ENCODE measurements at places on chromosomes 7 and 10. TPM values are rescaled to one million over a fixed set of nuclear protein-coding genes. Genes with fewer than 3 reads are reported as not detected.

VGF gene
- total RNA-seq, result 1.3 TPM

SPAM1 gene
- total RNA-seq, result not detected

COL26A1 gene
- total RNA-seq, result 23.3 TPM

DNA sequence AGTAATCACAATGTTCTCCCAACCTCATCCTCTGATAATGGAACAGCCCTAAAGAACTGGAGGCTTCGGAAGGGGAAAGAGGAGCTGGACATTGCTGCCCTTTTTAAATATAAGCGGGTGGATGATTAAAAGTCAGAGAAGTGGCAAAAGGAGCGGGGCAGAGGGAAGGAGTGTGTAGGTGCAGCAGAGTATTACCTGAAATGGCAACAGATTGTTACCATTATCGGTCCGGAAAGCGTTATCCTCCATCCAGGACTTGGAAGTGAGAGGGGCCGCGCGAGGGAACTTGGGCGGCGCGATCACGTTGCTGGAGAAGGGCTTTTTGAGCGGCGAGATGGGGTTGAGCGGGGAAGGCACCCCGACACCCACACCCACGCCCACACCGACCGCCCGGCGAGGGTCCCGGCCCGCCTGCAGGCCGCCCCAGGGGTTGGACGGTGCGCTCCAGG lies 51.7 kb downstream of the CPEB3 start:
- H3K4me3 ChIP-seq, result peak overlapping the region; percentile 69
- H3K27me3 ChIP-seq, result no peaks in the 10 kb centered on the region

DNA sequence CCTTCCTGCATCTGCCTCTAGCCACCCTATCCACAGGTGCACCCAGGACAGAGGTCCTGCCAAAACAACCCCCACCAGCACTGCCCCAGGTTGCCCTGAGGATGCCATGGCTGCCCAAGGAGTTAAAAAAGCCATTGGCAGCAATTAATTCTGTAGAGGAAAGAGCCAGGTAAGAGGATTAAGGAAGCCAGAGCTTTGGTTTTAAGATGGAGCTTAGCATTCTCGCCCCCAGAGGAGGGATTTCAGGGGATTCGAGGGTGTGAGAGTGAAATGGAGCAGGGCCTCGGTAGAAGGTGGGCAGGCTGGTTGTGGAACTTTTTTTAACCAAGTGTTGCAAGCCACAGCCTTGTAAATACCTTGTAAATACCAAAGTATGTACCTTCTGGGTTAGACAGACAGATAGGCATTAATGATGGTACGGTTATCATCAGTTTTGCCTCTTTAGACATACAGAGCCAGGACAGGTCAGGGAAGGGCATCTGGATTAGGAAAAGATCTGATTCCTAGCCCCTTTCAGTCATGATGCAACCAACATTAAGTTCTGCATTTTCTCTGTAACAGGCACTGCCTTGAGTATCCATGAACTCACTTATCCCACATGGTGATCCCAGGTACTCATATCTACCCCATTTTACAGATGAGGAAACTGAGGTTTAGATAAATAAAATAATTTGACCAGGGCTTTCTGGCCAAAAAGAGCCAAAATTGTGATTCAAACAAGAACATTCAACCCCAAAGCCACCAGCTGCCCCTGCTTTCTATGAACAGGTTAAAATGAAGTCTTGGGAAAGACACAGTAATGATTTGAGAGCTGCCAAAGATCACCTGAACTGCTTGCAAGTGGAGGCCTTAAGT lies 120.7 kb upstream of the PPIF start:
- H3K36me3 ChIP-seq, result peaks cover 7% of the 10 kb centered on the region
- no peak overlapping the region for H3K27ac ChIP-seq
- H3K27me3 ChIP-seq, result no peaks in the 10 kb centered on the region

HNRNPA2B1 gene
- total RNA-seq, result 799 TPM

GRCh38 chr10:104274762-104275721 lies 6.1 kb downstream of the GSTO2 start:
- no peak for DNase-seq
- no peak overlapping the region for H3K4me3 ChIP-seq
- no peaks in the 10 kb centered on the region for H3K27me3 ChIP-seq

DNA sequence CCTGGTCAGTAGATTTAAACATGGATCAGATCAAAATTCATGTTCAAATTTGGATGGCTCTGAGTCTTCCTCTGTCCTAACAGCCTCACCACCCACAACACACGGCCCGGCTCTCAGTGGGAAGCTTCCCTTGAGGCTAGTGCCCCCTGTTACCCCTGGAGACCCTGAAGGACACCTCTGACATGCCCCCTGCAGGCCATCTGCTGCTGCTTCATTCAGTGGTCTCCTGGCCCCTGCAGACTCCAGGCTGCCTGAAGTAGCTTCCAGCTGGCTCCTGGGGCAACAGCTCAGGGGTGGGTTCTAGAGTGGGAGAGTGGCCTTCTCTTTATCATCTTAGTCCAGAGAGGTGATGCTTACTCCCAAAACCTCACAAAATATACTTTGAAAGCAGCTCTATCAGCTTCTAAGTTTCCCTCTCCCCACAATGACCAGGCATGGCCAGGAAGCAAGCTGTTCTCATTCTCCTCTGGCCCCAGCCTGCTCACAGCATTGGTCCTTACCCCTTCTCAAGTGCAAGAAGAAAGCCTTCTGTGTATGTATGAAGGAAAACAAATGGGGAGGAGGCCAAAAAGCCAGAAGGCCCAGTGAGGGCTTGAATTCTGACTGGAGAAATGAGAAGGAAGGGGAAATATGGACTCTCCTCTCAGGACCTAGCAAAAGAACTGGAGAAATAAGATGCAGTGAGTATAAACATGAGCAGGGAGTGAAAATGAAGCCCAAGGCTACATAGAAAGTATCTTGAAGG lies 189.6 kb upstream of the INHBA start:
- no peaks in the 10 kb centered on the region for H3K36me3 ChIP-seq
- DNase-seq, result peak; percentile 7
- H3K4me3 ChIP-seq, result no peak overlapping the region
- H3K4me1 ChIP-seq, result no peaks in the 10 kb centered on the region
- no peaks in the 10 kb centered on the region for H3K27me3 ChIP-seq

PTPRN2 gene
- 1.4 TPM for total RNA-seq

C1GALT1 gene
- 52.2 TPM for total RNA-seq

CALHM3 gene
- total RNA-seq, result 0.18 TPM

DNA sequence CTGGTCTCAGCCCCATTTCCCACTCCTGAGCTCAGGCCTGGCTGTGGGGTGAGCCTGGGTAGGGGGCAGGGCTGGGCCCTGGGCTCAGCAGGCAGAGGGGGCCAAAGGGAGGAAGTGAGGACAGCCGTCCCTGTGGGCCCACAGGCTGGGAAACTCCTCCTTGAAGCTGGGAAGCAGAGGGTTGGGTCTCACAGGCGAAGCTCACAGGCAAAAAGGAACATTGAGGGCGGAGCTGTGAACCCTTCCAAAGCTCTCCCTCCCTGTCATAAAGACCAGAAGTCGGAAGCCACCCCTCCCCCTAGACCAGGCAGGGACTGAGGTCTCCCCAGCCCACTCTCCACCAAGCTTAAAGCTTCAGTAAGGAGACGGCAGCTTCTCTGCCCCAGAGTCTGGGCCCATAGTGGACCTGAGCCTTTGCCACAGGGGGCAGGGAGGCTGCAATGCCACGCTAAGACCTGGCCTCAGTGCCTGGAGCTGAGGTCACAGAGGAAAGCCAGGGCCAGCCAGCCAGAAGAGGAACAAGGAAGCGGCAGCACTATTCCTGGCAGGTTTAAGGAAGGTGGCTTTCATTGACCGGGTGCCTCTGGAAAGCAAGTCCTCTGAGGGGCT lies 1.0 kb upstream of the KCP start:
- peak; percentile 45 for DNase-seq
- no peak overlapping the region for H3K4me3 ChIP-seq
- no peaks in the 10 kb centered on the region for H3K27me3 ChIP-seq
- H3K27ac ChIP-seq, result no peak overlapping the region
- H3K4me1 ChIP-seq, result no peaks in the 10 kb centered on the region
- H3K36me3 ChIP-seq, result no peaks in the 10 kb centered on the region

- no peak overlapping the region for H3K4me3 ChIP-seq
- H3K27ac ChIP-seq, result no peak overlapping the region
- no peak for DNase-seq
- H3K27me3 ChIP-seq, result no peaks in the 10 kb centered on the region
- H3K4me1 ChIP-seq, result no peaks in the 10 kb centered on the region
- no peaks in the 10 kb centered on the region for H3K36me3 ChIP-seq
These were observed 1080.2 kb upstream of the AUTS2 start for GRCh38 chr7:68518060-68518459.

DNA sequence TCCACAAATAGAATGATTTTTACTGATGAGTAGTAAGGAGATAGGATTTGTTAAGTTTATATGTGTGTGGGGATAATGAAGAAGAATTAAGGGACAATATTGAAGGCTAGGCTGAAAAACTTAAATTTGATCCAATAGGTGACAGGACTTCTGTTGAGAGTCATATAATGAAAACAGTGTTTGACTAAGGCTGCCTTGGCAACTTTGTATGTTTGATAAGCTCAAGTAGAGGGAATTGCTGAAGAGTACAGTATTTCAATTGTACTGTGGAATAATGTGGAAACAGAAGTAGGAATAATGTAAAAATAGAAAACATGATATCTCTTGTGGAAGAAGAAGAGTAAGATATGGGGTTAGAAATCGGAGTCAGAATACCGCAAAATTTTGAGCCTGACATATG lies 10.5 kb downstream of the R3HCC1L start:
- H3K27ac ChIP-seq, result no peak overlapping the region
- no peaks in the 10 kb centered on the region for H3K27me3 ChIP-seq
- H3K36me3 ChIP-seq, result no peaks in the 10 kb centered on the region

DNA sequence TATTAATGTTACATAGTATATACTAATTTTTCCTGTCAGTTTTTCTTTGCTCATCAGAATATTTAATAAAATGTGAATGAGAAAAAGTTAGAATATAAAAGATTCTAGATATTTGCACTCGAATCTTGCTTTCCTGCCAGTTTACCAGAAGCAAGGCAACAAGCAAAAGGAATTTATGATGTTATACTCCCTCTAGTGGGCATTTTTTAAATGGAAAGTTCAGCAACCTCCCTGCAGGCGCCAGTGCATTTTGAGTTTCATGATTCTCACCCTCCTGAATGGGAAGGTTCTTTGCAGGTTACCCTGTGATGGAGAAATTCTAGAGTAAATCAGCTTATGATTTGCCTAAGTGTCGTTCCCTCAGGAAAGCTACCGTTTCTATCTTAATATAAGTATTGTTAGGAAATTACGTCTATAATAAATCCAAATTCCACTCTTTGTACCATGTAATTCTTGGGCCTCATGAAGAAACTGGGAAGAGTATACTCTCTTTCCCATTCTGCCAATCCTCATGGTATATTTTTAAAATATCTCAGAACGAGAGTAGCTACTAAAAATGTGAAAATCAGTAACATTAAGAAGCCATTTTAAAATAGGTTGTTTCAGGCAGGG lies 350.0 kb downstream of the CRPPA start:
- H3K36me3 ChIP-seq, result no peaks in the 10 kb centered on the region
- H3K4me1 ChIP-seq, result no peaks in the 10 kb centered on the region
- peak; percentile 64 for DNase-seq
- no peak overlapping the region for H3K27ac ChIP-seq
- no peaks in the 10 kb centered on the region for H3K27me3 ChIP-seq

CYP26A1 gene
- total RNA-seq, result 0.93 TPM

DNA sequence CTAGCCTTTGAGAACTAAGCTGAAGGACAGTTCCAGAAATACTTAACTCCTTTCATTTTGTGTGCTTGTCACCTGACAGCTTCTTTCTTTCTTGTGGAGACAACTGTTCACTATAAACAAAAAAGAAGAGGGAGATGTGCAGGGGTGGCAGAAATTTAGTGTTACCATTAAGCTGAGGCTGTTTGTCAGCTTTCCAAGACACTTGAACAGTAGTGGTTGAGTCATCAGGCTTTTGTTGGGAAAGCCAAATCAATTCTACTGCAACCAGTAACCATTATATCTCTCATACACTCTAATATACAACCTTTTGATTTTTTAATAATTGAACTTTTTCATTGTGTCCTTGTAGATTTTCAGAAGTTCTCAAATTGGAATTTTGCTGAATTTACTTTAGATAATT lies 75.3 kb downstream of the POLL start:
- no peak for DNase-seq
- H3K4me1 ChIP-seq, result no peaks in the 10 kb centered on the region
- no peaks in the 10 kb centered on the region for H3K36me3 ChIP-seq
- H3K4me3 ChIP-seq, result no peak overlapping the region
- H3K27ac ChIP-seq, result no peak overlapping the region

SFRP4 gene
- not detected for total RNA-seq

DNA sequence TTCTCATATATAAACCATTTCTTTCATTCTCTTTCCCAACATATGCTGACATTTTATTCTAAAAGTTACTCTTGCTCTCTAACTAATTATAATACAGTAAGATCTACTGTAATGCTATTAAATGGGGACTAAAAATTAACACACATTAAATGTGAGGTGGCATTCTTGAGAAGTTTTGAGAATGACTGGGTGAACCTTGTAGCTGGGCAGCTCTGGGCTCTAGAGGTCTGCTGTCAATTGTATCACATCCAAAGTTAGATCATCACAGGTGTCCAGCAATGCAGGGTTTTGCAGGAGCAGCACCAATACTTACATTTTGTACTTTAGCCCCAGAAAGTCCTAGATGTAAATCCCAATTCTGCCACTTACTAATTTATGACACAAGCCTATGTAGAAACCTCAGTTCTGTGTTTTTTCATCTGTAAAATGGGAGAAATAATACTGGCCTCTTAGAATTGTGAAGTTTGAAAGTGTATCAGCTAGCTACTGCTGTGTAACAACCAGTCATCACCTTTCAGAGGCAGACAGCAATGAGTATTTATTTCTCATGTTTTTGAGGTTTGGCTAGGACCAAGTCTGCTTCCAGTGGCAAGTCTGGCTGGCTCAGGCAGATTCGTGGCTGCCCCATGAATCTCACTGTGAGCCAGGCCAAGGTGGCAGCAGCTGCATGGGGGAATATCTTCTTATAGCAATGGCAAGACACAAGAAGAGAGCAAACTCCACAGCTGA lies 79.6 kb upstream of the EMX2 start:
- H3K36me3 ChIP-seq, result no peaks in the 10 kb centered on the region
- H3K27me3 ChIP-seq, result no peaks in the 10 kb centered on the region
- peaks cover 10% of the 10 kb centered on the region for H3K4me1 ChIP-seq
- no peak for DNase-seq
- no peak overlapping the region for H3K4me3 ChIP-seq

CTBP2 gene
- 97.2 TPM for total RNA-seq

DNA sequence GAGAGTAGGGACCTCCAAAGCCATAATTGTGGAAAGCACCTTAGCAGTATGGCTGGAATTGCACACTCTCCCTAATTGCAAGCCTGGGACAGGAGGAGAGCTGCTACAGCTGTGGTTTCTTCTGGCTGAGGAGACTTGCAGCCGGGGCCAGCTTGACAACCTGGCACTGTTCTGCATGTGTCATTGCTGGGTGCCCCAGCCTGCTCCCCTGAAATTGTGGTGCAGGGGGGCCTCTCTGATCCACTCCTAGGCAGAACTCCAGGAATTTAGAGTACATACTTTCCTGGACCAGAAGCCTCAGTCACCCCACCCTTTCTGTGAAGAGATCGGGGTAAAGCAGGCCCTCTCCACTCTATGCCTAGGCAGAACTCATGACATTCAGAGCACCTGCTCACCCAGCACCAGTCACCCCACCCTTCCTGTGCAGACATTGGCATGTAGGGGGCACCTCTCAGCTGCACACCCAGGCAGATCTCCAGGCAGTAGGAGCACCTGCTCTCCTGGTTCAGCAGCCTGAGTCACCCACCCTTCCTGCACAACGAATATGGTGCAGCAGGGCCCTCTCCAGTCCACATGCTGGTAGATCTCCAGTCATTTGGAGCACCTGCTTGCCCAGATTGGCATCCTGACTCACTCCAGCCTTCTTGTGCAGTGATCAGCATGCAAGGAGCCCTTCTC lies 34.4 kb upstream of the DYNC1I1 start:
- H3K27ac ChIP-seq, result no peak overlapping the region
- DNase-seq, result no peak
- no peaks in the 10 kb centered on the region for H3K27me3 ChIP-seq
- no peak overlapping the region for H3K4me3 ChIP-seq

GRCh38 chr10:49606981-49607535 lies 3.1 kb upstream of the SLC18A3 start:
- H3K4me1 ChIP-seq, result peaks cover 5% of the 10 kb centered on the region
- H3K4me3 ChIP-seq, result no peak overlapping the region
- peak; percentile 84 for DNase-seq

Measured in Caco-2 (cell line).